ENCODE measurements at places on chromosomes 5 and 9.

DNA sequence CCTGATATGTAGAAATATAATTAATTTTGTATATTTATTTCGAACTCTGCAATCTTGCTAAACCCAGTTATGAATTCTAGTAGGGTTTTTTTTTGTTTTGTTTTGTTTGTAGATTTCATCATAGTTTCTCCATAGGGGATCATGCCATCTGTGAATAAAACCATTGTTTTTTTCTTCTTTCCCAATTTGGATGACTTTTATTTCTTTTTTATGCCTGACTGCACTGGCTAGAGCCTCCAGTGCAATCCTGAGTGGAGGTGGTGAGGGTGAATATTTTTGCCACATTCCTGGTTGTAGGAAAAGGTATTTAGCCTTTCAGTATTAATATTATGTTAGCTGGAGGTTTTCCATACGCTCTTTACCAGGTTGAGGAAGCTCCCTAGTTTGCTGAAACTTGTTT, 70.0 kb upstream of the GFPT2 start:
- no peak for DNase-seq

DNA sequence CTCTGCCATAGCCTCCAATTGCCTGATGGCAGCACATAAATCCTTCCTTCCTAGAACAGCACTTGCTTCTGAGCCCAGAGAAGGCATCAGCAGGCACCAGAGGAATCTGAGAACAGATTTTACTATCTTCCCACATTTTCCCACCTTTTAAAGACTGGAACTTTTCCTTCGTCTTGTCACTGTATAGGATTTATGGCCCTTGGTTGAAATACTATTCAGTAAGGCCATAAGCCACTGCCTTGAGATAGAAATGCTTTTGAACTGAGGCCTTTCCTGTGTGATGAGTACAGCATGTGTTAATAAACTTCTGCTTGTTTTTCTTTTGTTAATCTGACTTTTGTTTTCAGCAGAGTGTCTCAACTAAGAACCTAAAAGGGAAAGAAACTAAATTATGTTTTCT, 84.3 kb downstream of the MRPS27 start:
- DNase-seq, result no peak

GRCh38 chr9:14819183-14819582, 91.0 kb downstream of the FREM1 start:
- no peak for DNase-seq

GRCh38 chr9:124139001-124139400, 118.7 kb upstream of the NEK6 start:
- peak; percentile 69 for DNase-seq

DNA sequence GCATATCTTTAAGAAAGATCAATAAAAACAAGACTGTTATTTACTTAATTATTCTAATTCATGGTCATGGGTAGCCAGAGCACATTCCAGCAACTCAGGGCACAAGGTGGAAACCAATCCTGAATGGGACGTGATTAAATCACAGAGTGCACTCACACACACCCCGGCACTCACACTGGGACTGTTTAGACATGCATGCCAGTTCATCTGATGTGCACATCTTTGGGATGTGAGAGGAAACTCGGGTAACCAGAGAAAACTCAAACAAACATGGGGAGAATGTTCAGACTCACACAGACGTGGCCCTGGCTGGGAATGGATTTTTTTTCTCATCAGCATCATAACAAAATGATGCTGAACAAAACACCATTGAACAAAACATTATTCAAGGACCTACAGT, 29.4 kb downstream of the SMAD5 start:
- no peak for DNase-seq

DNA sequence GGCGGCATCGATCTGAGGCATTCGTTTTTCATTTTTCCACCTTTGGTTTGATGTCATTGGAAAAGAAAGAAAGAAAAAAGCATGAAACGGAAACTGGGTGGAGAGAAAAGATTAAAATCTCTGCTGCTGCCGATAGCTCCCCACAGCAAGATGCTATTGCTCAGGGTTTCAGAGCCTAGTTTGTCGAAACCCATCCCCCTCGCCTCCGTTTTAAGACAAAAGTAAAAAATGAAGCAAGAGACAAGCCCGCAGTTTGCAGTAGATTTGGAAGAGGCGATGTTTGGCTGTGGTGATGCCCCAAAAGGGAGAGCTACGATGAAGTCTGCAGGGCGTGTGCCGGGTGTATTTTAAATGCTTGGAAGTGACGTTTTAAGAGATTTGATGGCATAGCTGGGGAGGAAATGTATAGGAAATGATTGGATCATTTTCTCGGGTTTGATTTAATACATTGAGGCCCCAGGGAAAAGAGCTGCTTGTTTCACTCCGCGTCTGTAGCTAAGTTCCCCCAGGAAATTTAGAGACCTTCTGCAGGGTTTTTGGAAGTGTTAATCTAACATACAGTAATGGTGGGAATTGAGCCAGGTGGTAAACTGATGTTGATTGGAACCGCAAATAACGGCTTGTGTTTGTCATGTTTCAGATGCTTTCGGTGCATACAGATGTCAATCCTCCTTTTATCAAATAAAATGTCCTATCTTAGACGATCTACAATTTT, 909 bp downstream of the NDFIP1 start:
- DNase-seq, result peak; percentile 55

- no peak for DNase-seq
These were observed 365.9 kb downstream of the GADD45G start for GRCh38 chr9:89970701-89971100.

GRCh38 chr9:134466869-134467616, 140.8 kb downstream of the RXRA start:
- no peak for DNase-seq

- DNase-seq, result peak; percentile 70
These were observed at the start of gene P4HA2 for GRCh38 chr5:132227485-132228240. P4HA2 (minus strand) TSS chr5:132227853; CDS start chr5:132218626, 9,227 bp downstream.

DNA sequence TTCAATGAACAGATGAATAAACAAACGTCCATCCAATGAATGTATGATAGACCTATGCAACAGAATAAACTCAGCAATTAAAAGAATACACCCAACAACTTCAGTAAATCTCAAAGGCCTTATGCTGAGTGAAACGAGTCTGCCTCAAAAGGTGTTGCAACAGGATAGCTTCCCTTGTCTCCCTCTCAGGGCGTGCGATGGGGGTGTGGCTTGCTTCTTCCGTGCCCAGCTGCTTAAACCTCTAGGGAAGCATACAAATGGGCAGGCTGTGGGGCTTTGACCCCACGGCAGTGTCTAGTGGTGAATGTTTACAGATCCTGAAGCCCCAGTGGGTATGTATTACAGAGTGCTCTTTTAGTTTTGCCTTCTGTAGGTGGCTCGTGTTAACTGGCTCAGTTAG, 87.0 kb upstream of the CCL21 start:
- DNase-seq, result no peak

GRCh38 chr5:66609615-66610014, 13.4 kb downstream of the MAST4 start:
- DNase-seq, result no peak

GRCh38 chr5:65191554-65192135, 290.1 kb downstream of the ADAMTS6 start:
- peak; percentile 53 for DNase-seq

- DNase-seq, result peak; percentile 51
These were observed 79.8 kb downstream of the MAT2B start for GRCh38 chr5:163585206-163585605.

DNA sequence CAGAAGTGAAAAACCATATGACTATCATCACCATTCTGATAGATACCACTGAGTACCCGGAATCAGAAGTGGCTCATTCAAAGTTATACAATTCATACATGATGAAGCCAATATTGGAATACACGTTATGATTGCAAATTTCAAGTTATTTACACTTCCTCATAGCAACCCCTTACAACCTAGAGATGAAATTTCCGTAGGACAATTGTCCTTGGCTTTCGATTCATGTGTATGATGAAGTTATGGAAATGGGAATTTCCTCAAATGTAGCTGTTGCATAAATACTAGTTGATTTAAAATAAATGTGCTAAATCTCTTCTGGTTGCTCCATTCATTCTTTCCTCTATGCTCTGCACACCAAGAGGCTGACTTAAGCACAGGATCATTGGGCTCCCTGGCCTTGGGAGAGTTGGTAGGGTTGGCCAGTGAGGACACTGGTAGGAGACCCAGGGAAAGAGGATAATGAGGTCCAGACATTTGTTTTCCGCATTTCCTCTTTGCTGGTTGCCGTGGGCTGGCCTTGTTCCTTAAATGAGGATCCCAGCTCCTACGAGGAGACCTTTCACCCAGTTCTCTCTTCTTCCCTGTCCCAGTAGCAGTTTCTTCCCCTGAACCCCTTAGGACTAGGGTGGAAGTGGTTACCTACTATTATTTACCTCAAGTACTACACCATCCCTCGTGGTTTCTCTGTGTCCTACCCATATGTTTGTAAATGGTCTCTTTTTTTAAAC, 90.3 kb downstream of the ZNF474 start:
- no peak for DNase-seq

DNA sequence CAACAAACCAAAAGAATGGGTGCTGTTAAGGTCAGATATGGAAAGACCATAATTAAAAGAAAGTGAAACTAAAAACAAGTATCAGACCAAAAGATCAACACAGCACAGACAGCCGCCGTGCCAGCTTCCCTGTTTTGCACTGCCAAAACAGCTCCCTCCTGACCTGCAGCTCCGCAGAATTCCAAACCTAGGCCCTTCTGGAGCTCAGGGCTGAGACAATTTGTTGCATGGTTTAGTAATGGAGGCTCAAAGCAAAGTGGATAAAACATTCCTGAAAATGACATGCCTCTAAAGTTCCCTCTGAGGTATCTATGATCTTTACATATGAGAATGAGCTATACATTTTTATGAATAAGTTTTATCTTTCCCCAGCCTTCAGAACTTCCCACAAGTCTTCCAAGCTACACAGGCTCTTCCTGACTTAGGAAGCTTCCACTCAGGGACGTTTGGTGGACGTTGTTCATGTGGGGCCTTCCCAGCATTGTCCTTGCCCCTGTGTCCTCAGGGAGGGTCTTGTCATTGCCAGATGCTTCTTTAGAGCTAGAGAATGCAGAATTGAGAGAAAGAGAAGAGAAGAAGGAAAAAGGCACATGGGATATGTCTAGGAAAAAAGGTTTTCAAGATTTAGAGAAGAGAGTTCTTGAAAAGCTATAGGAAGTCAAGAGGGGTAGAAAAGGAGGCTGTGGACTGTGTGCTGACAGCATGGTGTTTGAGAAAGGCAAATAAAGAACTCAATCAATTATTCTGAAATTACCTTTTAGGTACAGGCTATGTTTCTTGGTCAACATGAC, 28.4 kb upstream of the SSBP2 start:
- peak; percentile 65 for DNase-seq

DNA sequence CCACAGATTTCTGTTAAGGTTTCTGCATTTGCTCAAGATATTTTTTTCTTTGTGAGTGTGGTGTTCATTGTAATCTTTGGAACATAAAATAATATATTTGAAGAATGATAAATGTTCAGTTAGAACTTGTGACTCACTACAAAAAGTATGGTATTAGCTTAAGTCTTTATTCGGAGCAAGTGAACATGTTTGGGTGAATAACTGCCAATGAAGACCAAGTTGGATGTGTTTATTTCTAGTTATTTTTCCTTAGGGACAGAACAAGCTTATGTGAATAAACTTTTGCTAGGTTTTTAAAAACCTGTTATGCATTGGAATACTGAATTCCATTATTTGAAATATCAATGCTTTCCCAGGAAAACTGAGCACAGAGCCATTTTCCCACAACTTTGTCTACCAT, 418.6 kb downstream of the SLCO4C1 start:
- peak; percentile 19 for DNase-seq

DNA sequence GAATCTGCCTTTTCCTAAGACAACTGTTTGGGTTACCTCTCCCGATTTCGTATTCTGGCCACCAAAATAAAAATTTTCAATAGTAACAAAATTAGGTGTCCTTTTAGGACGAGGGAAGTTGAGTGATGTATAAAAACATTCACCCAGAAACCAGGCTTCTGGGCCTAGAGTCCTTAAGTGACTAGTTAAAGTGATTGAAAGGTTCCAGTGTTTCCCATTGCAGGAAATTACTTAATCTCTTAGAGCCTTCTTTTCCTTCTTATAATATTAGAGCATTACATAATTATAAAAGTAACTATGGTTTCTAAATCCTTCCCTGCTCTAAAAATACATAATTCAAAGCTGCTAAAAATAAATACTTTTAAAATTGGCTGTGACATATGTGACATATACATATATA, 7.3 kb downstream of the MCIDAS start:
- DNase-seq, result no peak

DNA sequence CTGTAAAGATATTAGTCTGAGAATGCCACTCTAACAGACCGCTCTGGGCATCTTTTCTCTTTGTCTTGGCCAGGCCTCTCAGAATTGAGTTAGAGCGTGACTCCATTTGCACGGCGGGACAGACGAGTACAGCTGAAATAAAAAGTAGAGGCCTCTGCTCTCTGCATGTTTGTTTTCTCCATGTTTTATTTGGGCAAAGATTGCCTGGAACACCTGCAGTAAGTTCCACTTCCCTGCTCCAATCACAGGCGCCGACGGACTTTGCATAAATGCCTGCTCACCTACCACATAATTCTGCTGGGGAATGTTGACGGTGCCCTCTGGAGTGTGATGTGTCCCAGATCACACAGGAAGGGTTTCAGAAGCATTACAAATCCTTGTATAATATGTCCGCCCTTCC, 10.6 kb downstream of the SPOCK1 start:
- DNase-seq, result no peak

DNA sequence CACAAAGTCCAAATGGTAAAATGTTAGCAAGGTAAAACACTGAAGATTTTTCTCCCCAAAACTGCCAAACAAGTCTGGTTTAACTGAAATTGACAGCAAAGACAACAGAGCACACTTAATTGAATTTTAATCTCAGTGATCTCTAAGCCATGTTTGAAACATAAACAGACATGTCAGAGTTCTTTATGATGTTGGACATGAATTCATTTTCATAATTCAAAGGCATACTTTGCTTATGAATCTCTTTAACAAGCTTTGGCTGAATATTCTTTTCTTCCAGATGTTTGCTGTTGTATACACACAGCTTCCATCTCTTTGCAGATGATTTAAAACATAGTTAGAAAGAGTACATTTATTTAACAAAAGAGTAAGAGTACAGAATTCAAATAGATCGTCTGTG, 509.1 kb downstream of the RAB3C start:
- no peak for DNase-seq

DNA sequence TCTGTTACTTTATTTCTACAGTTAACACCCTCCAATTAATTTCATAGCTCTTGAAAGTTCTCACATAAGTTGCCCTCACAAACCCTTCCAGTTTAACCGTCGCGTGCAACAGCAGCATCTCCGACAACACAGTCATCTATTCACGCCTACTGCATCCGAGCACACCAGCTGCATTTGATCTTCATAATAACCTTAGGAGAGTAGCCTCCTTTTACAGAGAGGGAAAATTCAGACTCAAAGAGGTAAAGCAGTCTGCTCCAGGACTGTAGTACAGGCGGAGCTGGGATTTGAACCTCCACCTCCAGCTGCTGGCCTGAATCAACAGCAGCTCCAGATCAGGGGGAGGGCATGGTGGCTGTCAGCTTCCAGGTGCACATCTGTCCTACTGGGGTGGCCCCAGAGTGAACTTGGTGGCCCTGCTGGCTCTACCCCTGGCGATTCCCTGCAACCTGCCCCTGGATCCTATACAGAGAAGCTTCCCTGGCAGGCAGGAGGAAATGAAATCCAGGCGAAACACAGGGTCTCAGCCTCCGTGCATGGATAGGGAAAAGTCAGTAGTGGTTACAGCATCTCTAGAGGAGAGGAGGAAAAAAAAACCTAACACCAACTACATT, 71.6 kb upstream of the UNC5A start:
- no peak for DNase-seq
